Activated CD8-positive, alpha-beta memory T cell treated with anti-CD3 and anti-CD28 coated beads, Interleukin-2, amount 50 U/mL, for 4 hours (primary cell): ENCODE measurements at places on chromosomes 5 and 9.

GRCh38 chr9:27856054-27856453 lies 282.8 kb upstream of the C9orf72 start:
- no peak for DNase-seq

DNA sequence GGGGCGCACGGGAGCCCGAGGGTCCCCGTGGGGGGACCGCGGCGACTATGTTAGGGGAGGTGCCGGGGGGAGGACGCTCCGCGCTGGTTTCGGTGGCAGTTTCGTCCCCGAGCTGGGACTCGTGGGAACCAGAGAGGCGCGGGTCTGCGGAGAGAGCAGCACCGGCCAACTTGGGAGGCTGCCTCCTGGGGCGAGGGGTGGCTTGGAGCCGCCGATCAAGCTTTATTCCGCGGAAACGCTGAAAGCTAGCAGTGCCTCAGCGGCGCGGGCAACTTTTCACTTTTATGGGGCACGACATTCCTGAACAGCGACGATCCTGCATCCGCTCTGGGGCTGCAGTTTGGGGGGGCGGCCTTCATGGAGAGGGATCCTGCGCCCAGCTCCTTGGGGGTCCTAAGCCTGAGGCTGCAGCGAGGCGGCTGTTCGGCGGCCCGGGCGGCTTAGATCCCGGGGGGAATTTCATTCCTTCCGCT lies 369 bp downstream of the OCLN start:
- no peak for DNase-seq

DNA sequence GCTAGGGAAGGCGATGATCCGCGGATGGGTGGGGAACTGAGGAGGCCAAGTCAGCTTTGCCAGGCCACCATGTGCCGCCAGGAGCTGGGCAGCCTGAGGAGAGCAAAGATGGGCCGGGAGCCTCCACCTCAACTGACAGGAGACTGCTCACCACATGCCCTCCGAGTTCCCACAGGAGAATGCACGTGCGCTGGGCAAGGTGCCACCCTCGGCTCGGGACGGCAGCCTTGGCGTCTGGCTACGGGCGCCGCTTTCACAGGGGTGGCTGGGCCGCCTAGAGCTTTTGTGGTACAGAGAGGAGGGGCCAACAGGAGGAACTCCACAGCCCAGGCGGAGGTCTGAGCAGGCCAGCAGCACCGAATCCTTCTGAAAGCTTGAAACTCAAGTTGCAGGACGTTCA lies 5.3 kb upstream of the TBC1D9B start:
- DNase-seq: no peak

- no peak for DNase-seq
Observed at GRCh38 chr9:97979788-97980478, 3.2 kb upstream of the ANP32B start.

GRCh38 chr9:123453831-123454321 lies 97.9 kb downstream of the CRB2 start:
- no peak for DNase-seq

- DNase-seq: no peak
Observed at GRCh38 chr5:23389291-23390101, 117.9 kb upstream of the PRDM9 start.

DNA sequence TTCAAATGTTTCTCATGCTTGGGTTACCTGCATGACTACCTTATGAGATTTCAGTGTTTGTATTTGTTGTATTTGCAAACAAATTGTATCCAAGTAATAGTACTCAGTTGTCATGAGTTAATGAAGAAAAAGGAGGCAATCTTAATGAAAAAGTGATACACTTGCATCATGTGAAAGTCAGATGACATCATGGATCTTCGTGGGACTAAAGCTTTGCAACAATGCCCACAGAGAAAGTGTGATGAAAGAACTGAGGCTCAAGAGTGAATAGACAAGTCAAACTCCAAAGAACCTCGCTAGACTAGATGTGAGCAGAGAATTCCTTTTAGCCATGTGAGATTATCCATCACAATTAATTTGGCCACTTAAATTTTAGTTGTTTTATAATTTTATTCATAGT lies 75.4 kb upstream of the ADRB2 start:
- no peak for DNase-seq

DNA sequence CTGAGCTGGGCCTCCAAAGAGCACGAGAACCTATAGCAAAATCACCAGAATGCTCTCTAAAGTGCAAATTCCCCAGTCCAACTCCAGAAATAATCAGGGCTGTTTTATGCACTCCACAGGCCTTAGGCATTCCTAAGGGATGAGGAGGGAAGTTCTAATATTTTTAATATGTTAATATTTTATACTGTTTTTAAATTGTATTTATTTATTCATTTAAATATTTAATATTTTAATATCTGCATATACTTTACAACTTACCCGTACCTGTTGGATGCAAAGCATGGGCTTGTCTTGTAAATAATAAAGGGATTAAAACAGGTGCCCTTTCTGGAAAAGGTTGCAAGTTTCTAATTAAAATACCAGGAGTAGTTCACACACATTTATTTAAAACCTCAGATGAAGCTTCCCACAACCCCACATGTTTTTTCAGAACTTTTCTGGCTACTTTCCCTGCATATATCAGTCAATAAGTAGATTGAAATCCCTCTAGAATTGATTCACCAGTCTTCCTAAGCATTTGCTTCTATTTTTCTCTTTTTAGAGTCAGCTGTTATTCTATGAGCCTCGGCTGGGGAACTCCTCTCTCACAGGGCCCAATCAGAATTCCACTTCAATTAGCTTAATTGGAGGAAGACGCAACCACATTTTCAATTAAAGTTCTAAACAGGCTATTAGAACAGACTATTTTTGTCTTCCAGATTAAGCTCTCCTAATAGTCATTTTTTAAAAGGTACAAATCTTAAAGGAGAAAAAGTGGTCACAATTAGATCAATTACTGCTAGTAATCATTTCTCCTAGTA lies 140.8 kb downstream of the CDH6 start:
- no peak for DNase-seq

DNA sequence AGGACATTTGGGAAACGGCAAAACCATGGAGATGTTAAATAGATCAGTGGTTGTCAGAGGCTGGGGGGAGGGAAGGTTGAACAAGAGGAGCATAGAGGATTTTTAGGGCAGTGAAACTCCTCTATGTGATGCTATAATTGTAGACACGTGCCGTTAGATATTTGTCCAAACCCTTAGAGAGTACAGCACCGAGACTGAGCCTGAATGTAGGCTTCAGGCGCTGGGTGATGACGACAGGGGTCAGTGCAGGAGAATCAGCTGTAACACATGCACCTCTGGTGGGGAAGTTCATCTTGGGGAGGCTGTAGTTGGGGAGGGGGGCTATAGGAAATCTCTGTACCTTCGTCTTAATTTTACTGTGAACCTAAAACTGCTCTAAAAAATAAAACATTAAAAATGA lies 22.2 kb upstream of the CLPTM1L start:
- DNase-seq: no peak

GRCh38 chr9:85428230-85428629 lies 313.5 kb downstream of the AGTPBP1 start:
- no peak for DNase-seq

GRCh38 chr9:113873446-113873845 lies 2.7 kb upstream of the ZNF618 start:
- no peak for DNase-seq

DNA sequence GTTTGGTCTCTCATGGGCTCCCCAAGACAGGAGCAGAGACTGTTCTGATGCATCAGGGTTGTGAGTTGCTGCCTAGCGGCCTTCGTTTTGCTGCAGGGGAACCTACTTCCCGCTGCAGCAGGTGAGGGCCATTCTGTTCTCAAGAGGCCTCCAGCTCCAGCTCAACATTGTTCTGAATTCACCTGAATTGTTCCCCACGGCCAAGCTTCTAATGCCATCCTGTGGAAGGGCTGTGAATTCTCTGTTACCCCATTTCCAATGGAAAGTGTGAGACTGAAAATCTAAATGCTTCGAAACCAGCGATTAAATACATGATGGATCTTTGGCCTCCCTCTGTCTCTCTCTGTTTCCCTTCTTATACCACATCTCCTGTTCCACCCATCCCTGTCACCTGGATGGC lies 349.1 kb upstream of the DAP start:
- no peak for DNase-seq

- DNase-seq: no peak
Observed at GRCh38 chr9:93580654-93581380, 4.4 kb downstream of the PHF2 start.

DNA sequence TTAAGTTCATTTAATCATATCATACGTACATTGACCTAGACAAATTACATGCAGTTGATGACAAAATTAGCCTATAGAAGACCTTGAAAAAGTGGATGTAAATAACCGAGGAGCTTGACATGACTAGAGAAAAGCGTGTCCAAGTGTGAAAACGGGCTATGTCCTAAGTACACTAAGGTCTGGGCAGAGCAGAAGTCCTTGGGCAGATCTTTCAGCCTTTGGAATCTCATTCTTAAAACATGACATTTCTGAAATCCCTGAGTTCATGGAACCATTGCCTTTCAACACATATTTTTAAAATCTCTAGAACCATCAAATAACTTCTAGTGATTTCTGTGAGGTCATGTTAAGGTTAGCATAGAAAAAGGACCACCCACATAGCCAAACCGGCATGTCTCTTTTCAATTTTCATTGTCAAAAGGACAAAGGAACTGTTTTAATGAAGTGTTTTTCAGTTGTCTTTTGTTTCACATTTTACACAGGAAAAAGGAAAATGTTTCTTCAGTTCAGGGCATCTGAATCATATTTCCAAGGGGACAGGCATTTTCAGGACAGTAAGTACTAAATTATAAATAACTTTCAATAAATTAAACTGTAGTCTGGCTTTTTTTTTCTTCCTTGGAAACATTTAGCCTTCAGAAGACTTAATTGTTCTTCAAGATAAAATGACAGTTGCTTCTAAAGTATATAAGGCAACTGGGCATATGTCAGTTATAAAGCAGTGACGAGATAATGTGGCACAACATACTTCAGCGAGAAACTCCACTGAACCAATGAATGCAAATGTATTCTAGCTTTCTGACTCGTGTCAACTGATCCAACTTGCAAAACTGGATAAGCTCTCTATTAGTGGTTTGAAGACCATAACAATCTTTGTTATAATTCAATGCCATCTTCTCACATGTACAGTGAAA lies 416.8 kb downstream of the NFIB start:
- no peak for DNase-seq

- no peak for DNase-seq
Observed at GRCh38 chr5:118844351-118844750, 144.0 kb downstream of the DTWD2 start.

GRCh38 chr5:138955671-138956295 lies 80.6 kb upstream of the LRRTM2 start:
- DNase-seq: no peak

DNA sequence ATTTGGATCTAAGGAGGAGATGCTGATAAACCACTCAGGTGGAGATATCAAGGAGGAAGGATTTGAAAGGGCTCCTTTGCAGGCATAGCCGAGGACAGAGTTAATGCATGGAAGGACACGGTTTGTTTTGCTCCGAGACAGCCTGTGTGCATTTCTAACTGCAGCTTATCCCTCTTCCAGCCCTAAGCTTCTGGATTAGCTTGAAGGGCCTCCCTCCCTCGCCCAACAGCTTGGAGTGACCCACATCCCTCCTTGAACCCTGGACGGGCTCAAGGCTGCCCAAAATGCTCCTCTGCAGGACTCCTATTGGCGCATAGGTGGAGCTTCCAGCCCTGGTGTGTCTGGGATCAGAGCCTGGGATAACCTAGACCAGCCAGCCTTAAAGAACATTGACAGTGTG lies 66.7 kb downstream of the PPARGC1B start:
- no peak for DNase-seq

DNA sequence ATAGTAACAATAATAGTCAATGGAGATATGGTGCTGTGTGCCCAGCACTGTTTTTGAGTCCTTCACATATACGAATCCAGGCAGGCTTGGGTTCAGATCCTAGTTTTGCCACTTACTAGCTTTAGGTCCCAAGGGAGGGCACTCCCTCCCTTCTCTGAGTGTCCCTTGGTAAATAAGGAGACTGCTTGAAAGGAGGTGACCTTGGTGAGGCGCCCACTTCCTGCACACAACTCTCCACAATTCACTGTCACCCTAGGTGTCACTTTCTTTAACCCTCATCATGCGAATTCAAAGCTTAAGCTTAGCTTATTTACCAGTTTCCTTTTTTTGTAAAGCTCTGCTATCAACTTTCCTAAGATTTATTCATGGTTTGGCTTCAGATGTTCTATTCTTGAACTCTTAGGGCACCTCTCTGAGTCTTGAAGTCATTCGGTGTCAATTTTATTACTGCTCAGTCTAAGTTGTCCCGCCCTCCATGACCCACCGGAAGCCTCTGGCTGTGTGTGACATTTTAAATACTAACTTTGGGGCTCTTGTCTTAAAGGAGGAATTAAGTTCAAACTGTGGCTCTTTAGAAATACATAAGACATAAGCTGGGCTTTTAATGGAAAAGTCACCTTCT lies 170.7 kb upstream of the ZNF618 start:
- no peak for DNase-seq

GRCh38 chr5:4204276-4205141 lies 608.9 kb downstream of the IRX1 start:
- no peak for DNase-seq

DNA sequence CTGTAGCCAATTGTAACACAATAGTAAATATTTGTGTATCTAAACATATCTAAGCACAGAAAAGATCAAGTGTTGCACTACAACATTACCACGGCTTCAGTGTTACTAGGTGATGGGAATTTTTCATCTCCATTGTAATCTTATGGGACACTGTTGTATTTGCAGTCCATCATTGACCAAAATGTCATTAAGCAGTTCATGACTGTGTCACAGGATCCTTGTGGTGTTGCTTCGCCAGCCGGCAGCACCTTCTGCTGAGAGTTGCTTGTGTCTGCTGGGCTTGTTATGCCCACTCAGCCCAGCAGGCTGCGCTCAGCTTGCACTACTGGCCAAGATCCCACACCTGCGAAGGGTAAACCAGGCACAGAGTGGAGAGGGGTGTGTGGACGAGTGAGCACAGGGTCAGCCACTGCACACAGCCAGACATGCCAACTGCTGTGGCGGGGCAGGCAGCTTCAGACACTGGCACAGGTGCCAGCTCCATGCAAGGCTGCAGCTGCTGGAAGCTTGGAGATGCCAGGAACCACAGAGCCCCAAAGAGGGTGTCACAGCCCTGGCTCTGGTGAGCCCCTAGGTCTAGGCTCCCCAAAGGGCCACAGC lies 273.7 kb downstream of the CETN3 start:
- DNase-seq: no peak

GRCh38 chr5:127951791-127952190 lies 131.8 kb upstream of the SLC12A2 start:
- DNase-seq: no peak

GRCh38 chr5:142293486-142293885 lies 31.3 kb downstream of the SPRY4 start:
- no peak for DNase-seq

- no peak for DNase-seq
Observed at GRCh38 chr5:35282810-35283209, 52.5 kb upstream of the PRLR start.
